ENCODE measurements at places on chromosomes 4 and X. TPM values are rescaled to one million over a fixed set of nuclear protein-coding genes. Genes with fewer than 3 reads are reported as not detected.

Gene PLP1
- 11.2 TPM for total RNA-seq

Gene BMPR1B
- total RNA-seq: 0.10 TPM

DNA sequence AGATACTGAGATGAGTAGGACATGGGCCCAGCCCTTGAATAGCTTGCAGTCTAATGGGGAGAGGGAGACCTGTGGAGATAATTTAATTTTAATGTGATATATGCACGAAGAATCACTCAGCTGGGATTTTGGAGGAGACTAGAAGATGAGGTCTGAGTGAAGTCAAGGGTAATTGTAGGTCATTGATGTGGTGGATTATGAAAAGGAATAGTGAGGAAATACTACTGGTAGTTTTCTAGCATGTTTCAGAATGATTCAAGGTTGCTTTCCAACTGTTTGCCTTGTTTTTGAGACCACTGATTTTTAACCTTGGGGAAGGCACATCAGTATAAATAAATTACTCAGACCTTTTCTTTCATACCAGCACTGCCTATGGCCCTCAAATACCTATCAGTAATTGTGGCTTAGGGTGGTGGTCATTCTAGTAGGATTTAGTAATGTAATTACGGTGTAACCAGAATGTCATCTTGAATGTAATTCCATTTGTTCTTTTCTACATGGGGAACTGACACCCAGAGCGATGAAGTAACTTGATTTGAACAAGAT, 25.6 kb downstream of the PTTG2 start:
- DNase-seq: no peak
- H3K27ac ChIP-seq: no peak overlapping the region
- no peaks in the 10 kb centered on the region for H3K4me1 ChIP-seq
- H3K27me3 ChIP-seq: no peaks in the 10 kb centered on the region
- H3K36me3 ChIP-seq: no peaks in the 10 kb centered on the region
- H3K4me3 ChIP-seq: no peak overlapping the region

GRCh38 chr4:1472911-1473518, 66.8 kb upstream of the NKX1-1 start:
- H3K27me3 ChIP-seq: peaks cover 18% of the 10 kb centered on the region
- H3K36me3 ChIP-seq: no peaks in the 10 kb centered on the region
- no peak for DNase-seq
- no peak overlapping the region for H3K4me3 ChIP-seq
- H3K27ac ChIP-seq: no peak overlapping the region

DNA sequence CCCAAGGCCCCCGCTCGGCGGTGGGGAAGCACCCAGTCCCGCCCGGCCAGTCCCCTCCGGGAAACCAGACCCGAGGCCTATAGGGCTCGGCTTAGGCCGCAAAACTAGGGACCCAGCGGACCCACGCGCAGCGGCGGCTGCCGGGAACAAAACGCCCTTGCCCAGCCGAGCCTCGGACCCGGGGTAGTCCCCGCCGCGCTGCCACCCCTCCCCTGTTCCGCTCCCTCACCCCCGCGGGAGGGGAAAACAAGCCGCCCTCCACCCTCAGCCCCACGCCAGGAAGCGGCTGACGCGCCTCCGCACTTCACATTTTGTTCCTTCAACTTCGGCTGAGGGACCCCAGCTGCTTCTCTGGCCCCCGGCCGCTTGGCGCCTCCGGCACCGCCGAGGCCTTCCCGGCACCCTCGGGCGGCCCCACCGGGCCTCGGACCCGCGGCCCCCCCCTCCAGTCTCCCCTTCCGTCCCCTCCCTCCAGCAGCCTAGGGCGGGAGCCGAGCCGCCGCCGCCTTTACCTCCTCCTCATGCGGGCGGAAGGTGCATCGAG, 694 bp downstream of the PDS5A start:
- peaks cover 4% of the 10 kb centered on the region for H3K4me1 ChIP-seq
- peak overlapping the region; percentile 92 for H3K27ac ChIP-seq
- peaks cover 7% of the 10 kb centered on the region for H3K36me3 ChIP-seq
- peak overlapping the region; percentile 95 for H3K4me3 ChIP-seq

DNA sequence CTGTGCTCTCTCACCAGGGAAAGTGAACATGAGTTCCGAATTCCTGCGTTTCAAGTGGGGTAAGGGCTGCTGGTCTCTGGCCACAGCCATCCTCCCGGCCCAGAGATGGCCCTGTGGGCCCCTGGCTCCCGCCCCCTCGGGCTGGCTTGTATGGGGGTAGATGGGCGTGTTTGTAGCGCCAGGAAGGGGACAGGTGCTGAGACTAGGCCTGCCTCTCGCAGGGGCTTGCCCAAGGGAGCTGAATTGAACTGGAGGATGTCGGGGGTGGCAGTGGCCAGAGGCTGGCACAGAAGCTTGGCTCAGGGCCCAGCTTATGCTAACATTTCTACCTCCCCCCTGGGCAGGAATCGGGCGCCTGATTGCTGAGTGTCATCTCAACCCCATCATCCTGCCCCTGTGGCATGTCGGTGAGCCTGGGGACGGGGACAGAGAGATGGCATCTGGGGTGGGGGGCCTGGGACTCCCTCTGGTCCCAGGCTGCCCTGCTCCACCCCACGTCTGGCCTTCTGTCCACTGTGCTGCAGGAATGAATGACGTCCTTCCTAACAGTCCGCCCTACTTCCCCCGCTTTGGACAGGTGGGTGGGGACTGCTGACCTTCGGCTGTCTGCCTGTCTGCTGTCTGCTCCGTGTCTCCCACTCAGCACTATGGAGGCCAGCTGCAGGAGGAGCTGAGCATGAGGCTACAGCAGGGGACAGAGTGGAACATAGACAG, 8.5 kb downstream of the TAFAZZIN start:
- H3K36me3 ChIP-seq: no peaks in the 10 kb centered on the region
- no peaks in the 10 kb centered on the region for H3K27me3 ChIP-seq
- no peaks in the 10 kb centered on the region for H3K4me1 ChIP-seq
- H3K27ac ChIP-seq: no peak overlapping the region

- no peaks in the 10 kb centered on the region for H3K27me3 ChIP-seq
- H3K4me3 ChIP-seq: no peak overlapping the region
- H3K4me1 ChIP-seq: no peaks in the 10 kb centered on the region
- H3K36me3 ChIP-seq: no peaks in the 10 kb centered on the region
- no peak for DNase-seq
Observed at GRCh38 chrX:133402042-133402453, 13.2 kb downstream of the GPC4 start.

Gene QRFPR
- not detected for total RNA-seq

Gene ZNF280C
- total RNA-seq: 2.1 TPM

Gene YTHDC1
- 67.6 TPM for total RNA-seq

DNA sequence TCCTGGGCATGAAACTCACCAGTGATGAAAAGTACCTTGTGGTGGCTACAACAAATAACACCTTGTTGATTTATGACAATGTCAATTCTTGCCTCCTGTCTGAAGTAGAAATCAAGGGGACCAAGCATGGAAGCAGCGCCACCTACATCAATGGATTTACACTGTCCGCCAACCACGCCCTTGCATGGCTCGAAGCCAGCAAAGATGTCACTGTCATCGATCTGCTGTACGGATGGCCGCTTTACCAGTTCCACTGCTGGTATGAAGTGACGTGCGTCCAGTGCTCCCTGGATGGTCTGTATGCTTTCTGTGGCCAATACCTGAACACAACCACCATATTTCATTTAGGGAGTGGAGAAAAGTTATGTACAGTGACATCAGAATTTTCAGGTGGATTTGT, 200.5 kb downstream of the NWD2 start:
- no peaks in the 10 kb centered on the region for H3K27me3 ChIP-seq
- H3K27ac ChIP-seq: no peak overlapping the region
- no peaks in the 10 kb centered on the region for H3K36me3 ChIP-seq
- no peak overlapping the region for H3K4me3 ChIP-seq
- no peaks in the 10 kb centered on the region for H3K4me1 ChIP-seq
- DNase-seq: no peak

DNA sequence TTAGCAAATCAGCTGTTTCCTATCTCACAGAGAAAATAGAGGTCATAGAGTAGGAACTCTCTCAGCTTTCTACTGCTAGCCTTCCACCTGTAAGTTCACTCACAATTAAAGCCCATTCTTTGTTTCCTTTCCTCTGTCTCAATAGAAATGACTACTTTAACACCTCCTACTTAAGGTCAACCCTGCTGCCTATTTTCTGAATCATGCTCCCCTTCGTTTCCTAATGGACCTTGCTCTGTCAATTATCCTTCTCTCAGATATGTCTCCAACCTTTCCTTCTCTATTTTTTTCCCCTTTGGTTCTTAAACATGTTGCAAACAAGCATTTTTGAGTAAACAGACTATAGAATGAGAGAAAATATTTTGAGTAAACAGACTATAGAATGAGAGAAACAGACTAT, 5.1 kb upstream of the PAQR3 start:
- no peaks in the 10 kb centered on the region for H3K27me3 ChIP-seq
- DNase-seq: no peak
- no peak overlapping the region for H3K4me3 ChIP-seq
- H3K4me1 ChIP-seq: no peaks in the 10 kb centered on the region
- no peaks in the 10 kb centered on the region for H3K36me3 ChIP-seq

Gene PAGE2
- total RNA-seq: not detected

Gene NHS
- 3.0 TPM for total RNA-seq

DNA sequence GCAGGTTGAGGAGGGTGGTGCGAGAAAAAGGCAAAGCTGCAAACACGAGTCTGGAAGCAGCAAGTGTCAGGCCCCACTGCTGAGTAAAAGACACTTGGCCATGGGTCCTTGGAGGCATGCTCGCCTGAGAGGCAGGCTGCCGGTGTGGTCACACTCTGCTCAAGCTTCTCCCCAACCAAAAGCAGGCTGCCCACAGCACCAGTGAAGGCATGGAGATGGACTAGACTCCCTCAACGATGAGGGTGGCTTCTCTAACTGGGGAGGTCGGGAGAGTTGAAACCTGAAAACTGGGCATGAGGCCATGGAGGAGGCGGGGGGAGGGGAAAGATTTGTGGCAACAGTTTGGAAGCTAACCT, 86.5 kb downstream of the ATG4A start:
- no peaks in the 10 kb centered on the region for H3K36me3 ChIP-seq
- no peaks in the 10 kb centered on the region for H3K27me3 ChIP-seq
- H3K27ac ChIP-seq: no peak overlapping the region
- no peak for DNase-seq
- no peak overlapping the region for H3K4me3 ChIP-seq

GRCh38 chrX:122813876-122814275, 370.2 kb upstream of the GRIA3 start:
- DNase-seq: no peak
- H3K4me1 ChIP-seq: no peaks in the 10 kb centered on the region
- H3K4me3 ChIP-seq: no peak overlapping the region
- no peaks in the 10 kb centered on the region for H3K36me3 ChIP-seq
- no peak overlapping the region for H3K27ac ChIP-seq

GRCh38 chr4:23212558-23212957, 519.8 kb downstream of the GBA3 start:
- H3K4me1 ChIP-seq: no peaks in the 10 kb centered on the region
- H3K4me3 ChIP-seq: no peak overlapping the region
- no peaks in the 10 kb centered on the region for H3K36me3 ChIP-seq
- DNase-seq: no peak
- H3K27me3 ChIP-seq: no peaks in the 10 kb centered on the region
- no peak overlapping the region for H3K27ac ChIP-seq

GRCh38 chrX:18119856-18120255, 100.8 kb downstream of the BEND2 start:
- H3K36me3 ChIP-seq: no peaks in the 10 kb centered on the region
- no peaks in the 10 kb centered on the region for H3K27me3 ChIP-seq
- no peak for DNase-seq
- no peak overlapping the region for H3K4me3 ChIP-seq
- H3K27ac ChIP-seq: no peak overlapping the region
- no peaks in the 10 kb centered on the region for H3K4me1 ChIP-seq
